ENCODE measurements at places on chromosomes 7 and 10.

DNA sequence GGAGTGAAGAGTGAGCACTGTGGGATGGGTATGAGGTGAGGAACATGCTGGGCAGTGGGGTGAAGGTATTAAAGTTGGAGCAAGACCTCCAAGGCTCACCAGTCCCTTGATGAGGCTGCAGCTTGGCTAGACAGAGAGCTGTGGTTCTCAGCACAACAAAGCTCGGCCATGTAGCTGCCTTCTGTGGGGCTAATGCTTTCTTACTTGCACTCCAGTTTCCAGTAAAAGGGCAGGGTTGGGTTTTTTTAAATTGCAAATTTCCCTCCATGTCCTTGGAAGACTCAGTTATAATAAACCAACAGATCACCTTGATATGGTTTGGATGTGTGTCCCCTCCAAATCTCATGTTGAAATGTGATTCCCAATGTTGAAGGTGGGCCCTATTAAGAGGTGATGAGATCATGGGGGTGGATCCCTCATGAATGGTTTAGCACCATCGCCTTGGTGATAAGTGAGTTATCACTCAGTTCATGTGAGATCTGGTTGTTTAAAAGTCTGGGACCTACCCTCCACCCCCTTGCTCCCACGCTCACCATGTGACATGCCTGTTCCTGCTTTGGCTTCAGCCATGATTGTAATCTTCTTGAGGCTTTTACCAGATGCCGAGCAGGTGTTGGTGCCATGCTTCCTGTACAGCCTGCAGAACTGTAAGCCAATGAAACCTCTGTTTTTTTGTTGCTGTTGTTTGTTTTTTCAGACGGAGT, 55.9 kb downstream of the ATXN7L1 start:
- DNase-seq, result no peak

DNA sequence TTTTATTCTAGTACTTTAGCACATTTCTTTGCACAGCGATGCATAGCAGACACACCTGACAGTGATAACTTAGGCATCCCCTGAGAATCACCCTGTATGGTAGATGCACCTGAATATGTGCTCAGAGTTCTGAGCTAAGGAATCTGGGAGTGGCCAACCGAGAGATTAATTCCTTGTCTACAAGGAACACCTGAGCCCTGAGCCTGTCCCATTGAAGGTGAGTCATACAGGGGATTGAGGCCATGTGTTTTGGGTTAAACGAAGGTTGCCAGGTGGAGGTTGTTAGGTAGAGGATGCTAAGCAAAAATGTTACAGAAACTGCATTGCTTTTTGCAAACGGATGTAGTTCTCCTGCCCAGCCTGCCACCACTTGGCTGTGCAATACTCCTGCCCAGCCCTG, 128.9 kb downstream of the AMPH start:
- DNase-seq, result no peak

- DNase-seq, result no peak
These were observed 99.7 kb upstream of the PDCD4 start for GRCh38 chr10:110771991-110772390.

DNA sequence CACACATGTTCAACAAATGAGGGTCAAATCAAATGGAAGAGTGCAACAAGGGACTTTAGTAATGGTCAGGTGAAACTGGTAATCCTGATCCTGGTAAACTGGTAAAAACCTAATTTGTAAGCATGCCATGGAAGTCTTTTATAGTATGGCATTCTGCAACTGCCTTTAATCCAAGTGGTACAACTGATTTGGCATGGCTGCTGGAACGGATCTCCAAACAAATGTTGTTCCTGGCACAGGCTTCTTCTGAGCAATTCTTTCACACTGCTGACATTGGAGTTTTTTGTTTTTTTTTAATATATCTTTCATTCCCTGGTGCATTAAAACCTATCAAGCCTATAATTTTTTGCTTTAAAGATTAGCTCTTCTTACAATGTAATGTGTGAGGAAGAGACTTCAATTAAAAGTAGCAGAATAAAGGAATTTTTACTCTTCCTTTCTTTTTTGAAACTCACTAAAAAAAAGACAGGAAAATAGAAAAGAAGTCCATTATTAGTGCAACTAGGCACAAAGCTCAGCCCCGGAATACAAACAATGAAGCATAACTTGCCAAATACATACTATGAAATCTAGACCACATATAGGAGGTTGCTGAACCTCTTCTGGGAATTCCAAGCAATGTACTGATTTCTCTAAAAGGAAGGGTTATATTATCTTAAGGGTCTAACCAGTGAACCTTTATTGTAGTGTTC, 79.3 kb upstream of the OIT3 start:
- no peak for DNase-seq

DNA sequence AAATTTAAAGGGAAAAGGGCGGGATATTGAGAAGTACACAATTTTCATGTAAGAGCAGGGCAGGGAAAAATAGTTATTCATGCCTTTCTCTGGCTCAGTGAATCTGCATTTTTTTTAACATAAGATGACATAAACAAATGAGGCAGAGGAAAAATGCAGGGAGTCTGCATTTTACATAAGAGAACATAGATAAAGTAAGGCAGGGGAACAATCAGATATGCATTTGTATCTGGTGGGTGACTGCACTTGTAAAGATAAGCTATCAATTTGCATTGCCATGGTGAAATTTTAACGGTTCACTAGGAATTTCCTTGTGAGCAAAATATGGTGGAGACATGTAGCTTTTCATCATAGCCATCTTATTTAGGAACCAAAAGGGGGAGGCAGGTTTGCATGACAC, 33.5 kb downstream of the ALOX5 start:
- DNase-seq, result no peak

- no peak for DNase-seq
These were observed 114.0 kb downstream of the TCF7L2 start for GRCh38 chr10:113064039-113064438.

DNA sequence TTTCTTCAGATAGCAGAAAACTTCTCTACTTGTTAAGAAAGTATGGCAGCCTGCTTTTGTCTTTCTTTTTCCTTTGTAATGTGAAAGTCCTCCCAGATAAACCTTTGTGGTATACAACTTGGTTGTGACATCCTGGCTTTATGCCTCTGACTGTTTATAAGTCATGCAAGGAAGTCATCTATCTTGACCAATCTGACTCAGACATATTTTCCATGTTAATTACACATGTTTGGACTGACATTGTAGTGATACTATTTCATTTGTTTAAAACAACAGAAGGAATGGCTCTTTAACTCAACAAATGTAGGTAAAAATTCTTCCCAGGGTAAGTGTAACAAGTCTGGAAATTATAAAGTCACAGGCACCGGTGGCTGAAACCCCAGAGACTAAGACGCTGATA, 341.6 kb upstream of the MEOX2 start:
- DNase-seq, result no peak

DNA sequence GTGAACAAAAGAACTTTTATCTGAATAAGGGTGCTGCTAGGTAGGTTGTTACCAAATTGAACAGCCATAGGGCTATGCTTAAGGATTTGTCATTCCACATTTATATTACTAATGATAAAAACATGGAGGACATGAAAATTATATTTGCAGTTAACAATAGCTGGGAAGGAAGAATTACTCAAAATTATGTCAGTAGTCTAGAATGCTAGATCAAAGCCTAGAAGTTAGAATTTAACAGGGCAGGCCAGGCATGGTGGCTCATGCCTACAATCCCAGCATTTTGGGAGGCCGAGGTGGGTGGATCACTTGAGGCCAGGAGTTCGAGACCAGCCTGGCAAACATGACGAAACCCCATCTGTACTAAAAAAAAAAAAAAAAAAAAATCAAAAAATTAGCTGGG, 9.4 kb downstream of the STK17A start:
- no peak for DNase-seq

GRCh38 chr7:30038196-30038980, 10.2 kb downstream of the PLEKHA8 start:
- DNase-seq, result no peak

- peak; percentile 50 for DNase-seq
These were observed 59.1 kb downstream of the ZNF365 start for GRCh38 chr10:62433181-62433692.

- no peak for DNase-seq
These were observed 34.4 kb downstream of the ZFAND2A start for GRCh38 chr7:1125603-1125969.

DNA sequence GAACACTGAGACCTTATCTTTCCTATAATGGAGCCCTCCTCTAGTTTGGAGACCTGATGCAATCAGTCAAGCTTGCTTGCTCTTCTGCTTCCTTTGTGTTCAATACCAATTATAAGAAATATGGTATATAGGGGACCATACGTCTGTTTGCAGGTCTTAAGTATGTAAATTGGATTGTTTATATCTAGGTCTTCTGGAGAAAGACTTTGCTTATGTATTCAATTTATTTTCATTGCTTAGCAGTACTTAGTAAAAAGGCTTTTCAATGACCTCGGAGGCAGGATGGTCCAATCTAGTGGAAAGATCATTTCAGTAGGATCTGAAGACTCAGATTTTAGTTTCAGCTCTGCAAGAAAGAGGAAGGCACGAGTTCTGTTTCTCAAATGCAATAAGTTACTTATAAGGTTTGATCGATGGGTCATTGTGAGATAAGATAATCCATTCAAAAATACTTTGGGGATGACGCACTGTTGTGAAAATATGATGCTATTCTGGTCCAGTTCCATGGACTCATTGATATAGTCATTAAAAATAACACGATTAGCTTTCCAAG, 571.6 kb downstream of the SH2D4B start:
- DNase-seq, result no peak

- no peak for DNase-seq
These were observed 120.0 kb downstream of the KMT2C start for GRCh38 chr7:152315845-152316244.

- no peak for DNase-seq
These were observed 58.6 kb downstream of the PROSER2 start for GRCh38 chr10:11881477-11882417.

DNA sequence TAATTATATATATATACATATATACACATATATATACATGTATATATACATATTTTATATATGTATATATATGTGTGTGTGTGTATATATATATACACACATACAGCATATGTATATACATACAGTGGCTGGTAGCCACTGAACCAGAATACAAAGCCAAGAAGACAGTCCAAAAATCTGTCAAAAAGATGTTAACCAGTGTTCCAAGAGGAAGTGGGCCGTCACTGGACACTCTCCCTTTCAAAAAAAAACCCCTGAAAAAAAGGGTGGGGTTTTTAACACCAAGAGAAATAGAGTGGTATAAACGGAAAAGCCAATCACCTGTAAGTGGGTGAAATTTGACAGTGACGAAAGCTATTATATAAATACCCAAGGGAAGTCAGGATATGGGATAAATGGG, 31.1 kb upstream of the C1GALT1 start:
- DNase-seq, result no peak

DNA sequence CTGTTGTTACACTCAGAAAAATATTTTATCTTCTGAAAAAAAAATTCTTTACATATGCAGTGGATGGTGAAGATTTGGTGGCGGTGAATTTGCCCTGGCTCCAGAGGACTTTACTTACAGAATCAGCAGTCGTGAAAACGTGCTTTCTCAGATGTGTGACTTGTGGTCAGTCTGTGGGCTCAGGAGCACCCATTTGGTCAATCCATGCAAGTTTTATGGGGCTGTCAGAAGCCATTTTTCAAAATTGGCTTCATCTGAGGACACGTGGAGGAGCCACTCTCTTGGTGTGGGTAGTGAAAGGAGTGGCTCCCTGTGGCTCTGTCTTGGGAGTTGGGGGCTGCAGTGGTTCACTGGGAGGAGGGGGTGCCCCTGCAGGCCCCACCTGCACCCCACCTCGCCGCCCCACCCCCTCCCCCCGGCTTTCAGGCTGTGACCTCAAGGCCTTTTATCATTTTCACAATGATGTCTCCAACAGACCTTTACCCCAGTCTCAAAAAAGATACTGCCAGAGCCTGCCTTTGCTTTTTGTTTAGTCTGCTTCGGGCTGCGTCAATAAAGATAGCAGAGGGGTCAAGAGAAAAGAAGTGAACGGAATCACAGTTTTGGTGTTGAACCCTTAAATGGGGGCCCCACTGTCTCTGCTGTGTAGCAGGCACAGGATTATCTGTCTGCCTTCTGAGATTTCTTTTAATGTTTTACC, 137.4 kb downstream of the MGMT start:
- DNase-seq, result no peak

DNA sequence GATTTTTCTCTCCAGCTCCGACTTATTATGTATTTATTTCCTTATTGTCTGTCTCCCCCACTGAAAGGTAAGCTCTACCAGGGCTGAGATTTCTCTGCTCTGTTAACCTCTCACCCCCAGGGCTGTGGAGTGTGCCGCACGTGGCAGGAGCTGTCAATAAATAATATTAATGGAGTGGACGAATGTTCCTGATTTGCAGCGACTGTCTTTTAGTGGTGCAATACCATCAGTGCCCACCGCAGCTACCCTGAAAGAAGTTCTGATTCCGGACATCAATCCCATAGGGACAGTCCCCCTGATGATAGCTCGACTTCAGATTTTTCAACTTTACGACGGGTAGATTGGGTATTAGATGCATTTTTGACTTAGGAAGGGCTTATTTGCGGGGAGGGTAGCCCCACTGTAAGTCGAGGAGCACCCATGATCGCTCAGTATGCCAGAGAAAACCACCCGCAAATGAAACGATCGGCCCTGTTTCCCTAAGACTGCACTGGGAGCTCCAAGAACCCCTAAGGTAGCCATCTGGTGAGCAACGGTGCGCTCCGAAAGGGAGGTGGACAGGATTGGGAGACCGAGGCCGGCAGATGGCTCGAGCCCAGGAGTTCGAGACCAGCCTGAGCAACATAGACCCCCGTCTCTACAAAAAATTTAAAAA, 986 bp upstream of the PPP2R2D start:
- DNase-seq, result no peak

- DNase-seq, result no peak
These were observed 473.0 kb upstream of the FOXK1 start for GRCh38 chr7:4209126-4209525.

DNA sequence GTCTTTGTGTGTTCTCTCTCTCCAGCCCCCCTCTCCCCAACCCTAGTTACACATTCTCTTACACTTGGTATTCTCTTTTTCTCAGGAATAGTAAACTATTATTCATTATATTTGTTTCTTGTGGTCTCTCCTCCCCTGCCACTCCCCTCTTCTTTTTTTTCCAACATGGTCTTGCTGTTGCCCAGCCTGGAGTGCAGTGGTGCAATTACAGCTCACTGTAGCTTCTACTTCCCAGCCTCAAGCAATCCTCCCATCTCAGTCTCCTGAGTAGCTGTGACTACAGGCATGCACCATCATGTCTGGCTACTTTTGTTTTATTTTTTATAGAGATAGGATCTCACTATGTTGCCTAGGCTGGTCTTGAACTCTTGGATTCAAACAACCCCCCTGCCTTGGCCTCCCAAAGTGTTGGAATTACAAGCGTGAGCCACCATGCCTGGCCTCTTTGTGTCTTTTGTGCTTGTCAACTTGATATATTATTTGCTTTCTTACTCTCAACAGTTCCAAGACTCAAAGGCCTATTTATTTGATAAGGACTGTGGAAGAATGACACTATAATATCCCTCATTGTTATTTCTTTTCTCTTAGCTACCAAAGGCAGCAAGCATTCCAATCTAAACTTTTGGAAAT, 66.9 kb downstream of the MLLT10 start:
- no peak for DNase-seq

GRCh38 chr10:132518572-132519381, 18.8 kb upstream of the INPP5A start:
- no peak for DNase-seq
